MCF 10A (cell line): ENCODE measurements at places on chromosomes 3 and 15. TPM values are rescaled to one million over a fixed set of nuclear protein-coding genes. Genes with fewer than 3 reads are reported as not detected.
A peak's percentile ranks its signal among the peaks of the same experiment; 100 is the strongest.

GRCh38 chr3:100804631-100805030 is 95.3 kb downstream of the TFG start:
- H3K4me3 ChIP-seq = no peak overlapping the region
- DNase-seq = no peak
- H3K27me3 ChIP-seq = no peaks in the 10 kb centered on the region
- H3K36me3 ChIP-seq = no peaks in the 10 kb centered on the region
- no peak overlapping the region for H3K27ac ChIP-seq

DNA sequence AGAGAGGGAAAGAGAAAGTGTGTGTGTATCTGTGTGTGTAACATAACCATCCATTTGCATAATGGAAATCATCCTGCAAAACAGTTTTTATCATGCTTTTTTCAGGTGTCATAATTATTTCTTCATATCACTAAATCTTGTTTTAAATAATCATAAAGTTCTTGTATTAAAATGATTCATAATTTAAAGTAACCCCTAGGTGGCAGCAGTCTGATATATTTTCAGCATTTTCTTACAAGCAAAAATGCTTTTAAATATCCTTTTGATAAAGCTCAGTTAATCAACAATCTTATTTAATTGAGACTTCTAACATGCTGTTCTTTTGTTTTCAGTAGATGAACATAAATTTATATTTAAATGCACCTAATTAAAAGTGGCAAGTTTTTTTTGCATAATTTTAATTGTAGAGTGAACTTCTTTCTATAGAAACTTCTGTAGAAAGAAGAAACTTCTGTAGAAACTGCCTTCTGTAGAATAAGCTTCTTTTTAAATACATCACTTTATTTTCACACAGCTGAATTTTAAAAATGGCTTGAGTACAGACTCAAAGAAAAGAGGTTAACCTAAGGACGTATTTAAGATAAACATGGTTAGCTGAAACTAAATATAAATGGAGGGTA is 72.5 kb downstream of the OPA1 start:
- DNase-seq = peak; percentile 40
- H3K4me3 ChIP-seq = no peak overlapping the region
- no peaks in the 10 kb centered on the region for H3K27me3 ChIP-seq
- peaks cover 72% of the 10 kb centered on the region for H3K36me3 ChIP-seq

SCG3 gene
- total RNA-seq = not detected in 2 replicates

DNA sequence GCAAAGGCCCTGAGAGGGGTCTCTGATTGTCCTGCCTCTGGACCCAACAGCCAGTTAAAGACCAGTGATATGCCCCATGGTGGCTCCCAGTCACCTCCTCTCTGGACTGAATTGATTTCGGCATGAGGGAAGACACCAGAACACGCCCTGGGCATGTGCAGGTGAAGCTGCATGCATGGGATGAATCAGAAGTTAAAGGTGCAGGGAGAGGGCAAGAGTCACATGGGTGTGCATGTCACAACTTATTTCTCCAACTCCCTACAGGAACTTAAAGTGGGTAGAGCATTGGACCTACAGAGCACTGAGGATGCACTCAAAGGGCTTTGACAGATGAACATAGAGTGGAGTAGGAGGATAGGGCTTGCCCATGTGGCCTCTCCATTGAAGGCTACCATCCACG is 16.9 kb upstream of the RHCG start:
- no peak overlapping the region for H3K27ac ChIP-seq
- H3K4me1 ChIP-seq = peaks cover 22% of the 10 kb centered on the region
- H3K36me3 ChIP-seq = no peaks in the 10 kb centered on the region
- peak; percentile 70 for DNase-seq
- H3K4me3 ChIP-seq = no peak overlapping the region
- H3K27me3 ChIP-seq = no peaks in the 10 kb centered on the region

SPTSSB gene
- not detected in 2 replicates for total RNA-seq
